ENCODE measurements at places on chromosomes 7 and 10. TPM values are rescaled to one million over a fixed set of nuclear protein-coding genes. Genes with fewer than 3 reads are reported as not detected.

TSPAN33 gene
- total RNA-seq: 6.5 TPM

SPDYE11 gene
- total RNA-seq: not detected

DDC gene
- 4.3 TPM for total RNA-seq

MTG1 gene
- total RNA-seq: 42.4 TPM

GNG11 gene
- total RNA-seq: 17.9 TPM

Data from camera-type eye (tissue), 1 donor.